ENCODE measurements at places on chromosomes 7 and 10.

DNA sequence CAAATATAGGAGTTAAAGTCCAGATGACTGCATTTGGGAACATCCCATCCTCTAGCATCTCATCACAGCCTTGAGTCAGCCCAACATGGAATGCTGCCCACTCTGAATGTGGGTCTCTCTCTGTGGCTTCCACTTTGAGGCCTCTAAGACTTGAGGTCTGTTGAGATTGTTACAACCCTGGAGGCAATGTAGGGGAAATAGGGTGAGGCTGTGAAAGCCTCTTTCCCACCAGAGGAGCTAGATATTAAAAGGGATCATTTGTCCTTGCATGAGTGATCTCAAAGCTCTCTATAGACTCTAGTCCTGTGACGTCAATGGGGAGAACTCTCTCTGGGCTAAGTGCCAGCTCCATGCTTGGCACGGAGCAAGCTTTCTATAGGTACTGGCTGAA lies 6.4 kb upstream of the GOLGA7B start:
- DNase-seq, result peak; percentile 11

GRCh38 chr10:103660364-103661197 lies 167.1 kb downstream of the NEURL1 start:
- peak; percentile 67 for DNase-seq

GRCh38 chr7:25759286-25759685 lies 392.7 kb upstream of the NFE2L3 start:
- DNase-seq, result no peak

GRCh38 chr10:43376828-43377423 lies 5.5 kb downstream of the FXYD4 start:
- DNase-seq, result no peak

DNA sequence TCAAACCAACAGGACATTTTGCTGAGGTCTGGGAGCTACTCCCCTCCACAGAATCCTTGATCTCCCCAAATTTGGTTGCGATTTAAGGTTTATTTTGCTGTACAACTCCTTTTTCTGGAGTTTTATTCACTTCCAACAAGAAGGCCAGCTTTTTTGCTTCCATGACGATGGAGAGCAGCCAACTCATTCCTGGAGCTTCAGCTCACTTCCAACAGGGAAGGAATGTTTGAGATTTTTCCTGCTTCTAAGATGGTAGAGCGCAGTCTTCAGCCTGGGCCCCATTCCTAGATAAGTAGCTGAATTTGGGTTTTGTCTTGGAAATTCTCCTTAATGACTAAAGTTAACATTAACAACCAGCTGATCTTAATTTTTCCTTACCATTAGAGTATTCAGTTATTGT lies 30.9 kb upstream of the CREB3L2 start:
- no peak for DNase-seq

DNA sequence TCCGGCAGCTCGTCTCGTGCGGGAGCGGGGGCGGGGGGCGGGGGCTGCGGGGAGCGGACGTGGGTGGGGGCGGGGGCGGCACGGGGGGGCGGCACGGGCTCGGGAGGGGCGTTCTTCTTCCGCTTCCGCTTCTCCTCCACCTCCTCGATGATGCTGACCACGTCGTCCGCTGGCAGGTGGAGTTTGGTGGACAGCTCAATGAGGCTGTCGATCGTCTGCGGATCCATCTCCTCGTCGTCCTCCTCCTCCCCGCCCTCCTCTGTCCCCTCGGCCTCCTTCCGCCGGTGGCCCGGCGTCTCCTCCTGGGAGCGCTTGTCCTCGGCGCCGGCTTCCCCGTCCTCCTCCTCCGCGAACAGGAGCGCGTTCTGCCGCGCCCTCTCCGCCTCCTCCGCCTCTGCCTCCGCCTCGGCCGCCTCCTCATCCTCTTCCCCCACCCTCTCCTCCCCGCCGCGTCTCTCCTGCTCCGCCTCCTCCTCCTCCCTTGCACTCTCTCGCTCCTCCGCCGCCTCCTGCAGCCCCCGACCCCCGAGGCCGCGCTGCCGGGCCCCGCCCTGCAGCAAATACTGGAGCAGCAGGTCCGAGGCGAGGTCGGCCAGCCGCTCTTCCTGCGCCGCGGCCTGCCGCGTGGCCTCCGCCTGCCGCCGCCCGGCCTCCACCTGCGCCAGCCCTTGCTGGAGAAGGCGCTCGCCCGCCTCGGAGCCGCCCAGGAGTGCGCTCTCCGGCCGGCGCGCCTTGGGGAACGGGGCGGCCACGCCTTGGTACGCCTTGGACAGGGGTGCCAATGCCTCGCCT lies 1.9 kb downstream of the VGF start:
- no peak for DNase-seq

DNA sequence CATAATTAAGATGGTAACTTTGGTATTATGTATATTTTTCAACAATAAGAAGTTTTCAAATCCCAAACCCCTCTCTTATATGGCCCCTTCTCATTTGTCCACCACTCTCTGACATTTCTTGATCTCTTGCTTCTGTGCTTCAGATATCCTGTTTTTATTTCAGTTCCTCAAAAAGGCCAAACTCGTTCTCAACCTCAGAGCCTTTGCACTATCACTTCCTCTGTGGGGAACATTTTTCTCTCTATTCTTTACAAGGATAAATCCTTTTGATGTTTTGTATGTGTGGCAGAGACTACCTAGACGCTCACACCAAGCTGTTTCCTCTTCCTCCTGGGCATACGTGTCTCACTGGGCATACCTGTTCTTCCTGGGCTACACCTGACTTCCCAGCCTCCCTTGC lies 54.2 kb upstream of the FRMD4A start:
- DNase-seq, result no peak

DNA sequence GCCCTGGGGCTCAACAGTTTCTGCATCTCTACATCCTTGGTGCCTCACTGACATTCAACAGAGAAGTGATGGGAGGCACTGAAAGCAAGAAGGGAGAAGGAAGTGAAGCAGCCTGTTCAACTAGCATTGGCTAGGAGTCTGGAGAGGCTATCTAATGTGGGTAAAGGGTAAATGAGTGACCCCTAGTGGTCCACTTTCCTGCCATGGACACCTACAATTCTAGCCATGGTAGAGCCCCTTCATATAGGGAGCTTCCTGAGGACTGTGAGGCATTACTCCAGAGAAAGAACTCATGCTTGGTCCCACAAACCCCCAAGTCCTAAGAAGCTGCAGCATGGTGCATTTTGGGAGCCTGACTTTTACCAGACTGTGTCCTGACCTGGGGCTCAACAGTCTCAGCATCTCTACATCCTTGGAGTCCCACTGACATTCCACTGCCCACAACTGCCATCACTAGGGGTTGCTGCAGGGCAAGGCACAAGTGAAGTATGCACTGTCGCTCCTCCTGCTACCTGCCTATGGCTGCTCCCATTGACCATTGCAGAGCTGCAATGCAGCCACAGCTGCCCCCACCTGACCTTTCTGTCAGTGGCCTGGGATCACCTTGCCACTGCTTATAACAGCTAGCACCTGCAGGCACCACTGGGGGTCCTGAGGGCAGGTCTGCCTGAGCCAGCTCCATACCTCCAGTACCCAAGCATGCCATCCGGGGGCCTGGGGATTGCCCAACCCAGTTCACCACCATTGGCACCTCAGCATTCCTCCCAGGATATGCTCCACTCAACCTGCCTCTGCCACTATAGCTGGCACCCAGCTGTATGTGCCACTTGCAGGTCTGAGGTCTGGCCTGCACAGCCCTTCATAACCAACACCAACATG lies 44.1 kb upstream of the CDK6 start:
- peak; percentile 22 for DNase-seq

- no peak for DNase-seq
Measured at GRCh38 chr7:125568799-125569198, 639.2 kb upstream of the POT1 start.

DNA sequence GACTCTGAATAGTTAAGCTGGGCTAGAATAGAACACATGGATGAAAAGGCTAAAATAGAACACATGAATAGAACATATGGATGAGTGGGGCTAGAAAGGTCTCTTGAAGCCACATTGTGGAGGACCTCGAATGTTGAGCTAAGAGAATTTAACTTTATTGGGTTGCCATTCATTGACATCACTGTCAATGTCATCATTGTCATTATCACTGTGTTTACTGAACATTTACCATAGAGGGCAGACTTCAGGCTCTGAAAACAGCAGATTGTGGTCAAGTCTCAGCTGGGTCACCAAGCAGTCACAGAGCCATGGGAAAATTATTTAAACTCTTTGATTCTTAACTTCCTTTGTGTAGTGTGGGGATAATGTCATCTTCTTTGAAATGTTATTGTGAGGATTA lies 80.4 kb downstream of the WDFY4 start:
- DNase-seq, result no peak

DNA sequence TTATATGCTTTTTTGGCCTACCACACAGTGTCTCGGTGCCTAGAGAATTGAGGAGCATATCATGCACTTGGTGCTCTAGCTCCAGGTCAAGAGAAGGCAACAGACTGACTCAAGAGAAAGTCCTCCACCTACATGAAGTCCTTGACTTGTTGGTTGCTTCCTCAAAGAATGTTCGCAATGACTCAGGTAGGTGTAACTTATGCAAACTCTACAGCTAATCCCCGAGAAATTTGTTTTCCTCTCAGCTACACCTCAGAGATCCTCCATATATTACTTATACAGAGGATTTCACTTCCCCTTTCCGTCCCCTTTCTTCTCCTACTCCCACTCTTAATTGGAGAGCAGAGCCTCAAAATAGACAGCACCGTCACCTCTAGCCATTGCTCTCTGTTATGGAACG lies 1013.1 kb downstream of the KCNMA1 start:
- DNase-seq, result no peak

DNA sequence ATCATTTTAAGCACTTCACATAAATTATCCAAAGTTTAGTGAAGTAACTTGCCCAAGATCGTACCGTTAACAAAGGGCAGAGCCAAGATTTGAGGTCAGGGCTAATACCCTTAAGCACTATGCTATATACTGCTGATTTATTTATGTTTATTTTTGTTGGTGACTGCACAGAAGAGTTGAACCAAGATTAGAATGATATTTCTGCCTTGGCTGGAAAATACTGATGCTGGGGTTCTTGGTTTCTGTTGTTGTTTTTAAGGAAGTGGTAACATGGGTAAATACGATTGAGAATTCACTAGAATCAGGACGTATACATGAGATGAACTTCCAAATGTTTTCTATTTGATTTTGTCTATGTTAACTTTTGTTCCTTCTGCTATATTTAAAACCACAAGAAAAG lies 9.3 kb downstream of the ADD3 start:
- no peak for DNase-seq

DNA sequence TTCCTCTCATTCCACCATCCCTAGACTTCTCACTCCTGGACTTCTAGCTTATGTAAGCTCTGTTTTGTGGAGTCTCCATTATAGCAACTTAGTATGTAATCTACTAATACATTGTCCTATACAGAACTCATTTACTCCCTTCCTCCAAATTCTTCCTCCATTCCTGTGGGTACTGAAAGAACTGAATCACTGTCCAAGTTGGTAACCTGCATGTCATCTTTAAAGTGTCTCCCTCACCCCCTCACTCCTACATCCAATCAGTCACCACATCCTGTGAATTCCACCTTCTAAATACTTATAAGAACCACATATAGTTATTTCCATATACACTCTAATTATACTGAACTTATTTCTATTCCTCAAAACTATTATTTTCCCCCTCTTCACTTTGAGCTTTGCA lies 20.3 kb downstream of the AASS start:
- peak; percentile 53 for DNase-seq

DNA sequence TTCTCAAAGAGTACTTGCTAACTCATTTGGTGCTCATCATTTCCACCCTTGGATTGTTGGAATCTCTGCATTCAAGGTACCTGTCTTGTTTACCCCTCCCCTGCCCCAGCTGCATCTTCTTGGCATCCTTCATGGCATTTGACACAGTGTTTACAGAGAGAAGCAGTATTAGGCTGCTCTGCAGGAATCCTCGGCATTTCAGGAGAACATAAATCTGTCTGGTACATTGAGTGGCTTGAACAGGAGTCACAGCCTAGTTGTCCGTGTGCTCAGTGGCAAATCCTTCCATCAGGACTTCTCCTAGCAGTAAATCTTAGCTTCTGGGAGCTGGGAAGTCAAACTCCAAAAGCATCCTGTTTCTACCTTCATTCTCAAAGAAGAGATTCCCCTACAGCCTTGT lies 136.8 kb upstream of the YAE1 start:
- DNase-seq, result no peak

- no peak for DNase-seq
Measured at GRCh38 chr10:47379901-47380300, 4.2 kb downstream of the ZNF488 start.

- DNase-seq, result no peak
Measured at GRCh38 chr7:99739699-99740572, 4.9 kb upstream of the CYP3A7 start.

DNA sequence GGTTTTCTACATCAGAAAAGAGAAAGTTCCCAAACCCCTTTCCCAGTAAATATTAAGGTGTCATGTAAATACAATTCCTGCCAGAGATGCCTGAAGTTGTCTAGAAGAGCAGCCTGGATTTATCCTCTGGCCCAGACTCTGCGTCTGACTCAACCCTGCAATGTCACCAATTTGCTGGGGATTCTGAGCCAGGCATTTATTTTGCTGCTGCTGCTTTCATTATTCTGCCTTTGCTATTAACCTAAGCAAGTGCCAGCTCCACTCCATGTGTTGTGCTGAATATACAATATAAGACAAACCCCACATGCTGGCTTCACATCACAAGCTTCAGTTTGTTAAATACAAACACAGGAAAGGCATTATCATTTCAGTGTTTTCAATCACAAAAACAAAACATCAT lies 59.1 kb downstream of the ELAPOR2 start:
- no peak for DNase-seq

- DNase-seq, result peak; percentile 22
Measured at GRCh38 chr7:123624527-123625183, 23.0 kb downstream of the ASB15 start.

- DNase-seq, result peak; percentile 71
Measured at GRCh38 chr7:100472854-100473499, 6.0 kb downstream of the TSC22D4 start.

DNA sequence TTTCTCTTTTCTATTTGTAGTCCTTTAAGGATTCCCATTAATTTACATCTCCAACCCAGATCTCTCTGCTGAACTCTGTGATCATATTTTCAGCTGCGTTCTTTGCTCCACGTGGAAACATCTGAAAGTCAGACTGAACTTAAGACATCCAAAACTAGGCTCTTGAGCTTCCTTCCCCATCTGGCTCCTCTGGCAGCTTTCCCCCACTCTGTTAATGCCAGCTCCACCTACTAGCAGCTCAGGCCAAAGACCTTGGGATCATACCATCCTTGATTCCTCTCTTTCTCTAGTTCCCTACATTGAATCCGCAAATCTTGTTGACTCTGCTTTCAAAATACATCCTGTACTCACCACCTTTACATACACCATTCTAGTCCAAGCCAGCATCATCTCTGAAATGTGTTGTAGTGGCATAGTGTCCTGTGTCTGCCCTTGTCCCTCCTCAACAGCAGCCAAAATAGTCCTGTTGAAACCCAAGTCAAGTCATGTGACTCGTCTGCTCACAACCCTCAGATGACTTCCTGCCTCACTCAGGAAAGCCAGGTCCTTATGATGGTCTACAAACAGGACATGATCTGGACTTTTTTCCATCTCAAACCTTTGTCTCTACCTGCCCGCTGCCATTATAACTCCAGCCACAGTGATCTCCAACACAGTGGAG lies 7.0 kb downstream of the REEP3 start:
- no peak for DNase-seq

GRCh38 chr10:283916-284356 lies 148.7 kb downstream of the ZMYND11 start:
- DNase-seq, result no peak

GRCh38 chr10:12907656-12908055 lies 93.9 kb downstream of the CCDC3 start:
- peak; percentile 82 for DNase-seq

GRCh38 chr7:97022491-97023306 lies 1.9 kb downstream of the DLX5 start:
- no peak for DNase-seq

All from fibroblast of skin of right biceps (primary cell).